ENCODE measurements at places on chromosomes 2 and 18.

DNA sequence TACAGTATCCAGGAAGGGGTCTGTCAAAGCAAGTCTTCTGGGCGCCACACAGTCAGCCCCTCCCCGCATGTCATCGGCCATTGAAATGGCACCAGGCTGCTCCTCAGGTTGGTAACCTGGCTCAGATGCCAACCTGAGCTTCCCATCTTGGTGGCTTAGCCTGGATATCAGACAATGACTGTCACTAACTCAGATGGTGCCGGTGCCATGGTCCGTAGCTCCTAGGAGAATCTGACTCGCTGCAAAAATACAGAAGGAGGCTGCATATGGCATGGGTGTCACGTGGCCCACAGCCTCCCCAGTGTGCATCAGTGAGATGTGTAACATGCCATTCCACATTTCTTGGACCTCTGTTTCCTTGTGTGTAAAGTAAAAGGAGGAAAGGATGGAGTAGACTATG, 3.2 kb downstream of the NOSTRIN start:
- DNase-seq, result no peak

DNA sequence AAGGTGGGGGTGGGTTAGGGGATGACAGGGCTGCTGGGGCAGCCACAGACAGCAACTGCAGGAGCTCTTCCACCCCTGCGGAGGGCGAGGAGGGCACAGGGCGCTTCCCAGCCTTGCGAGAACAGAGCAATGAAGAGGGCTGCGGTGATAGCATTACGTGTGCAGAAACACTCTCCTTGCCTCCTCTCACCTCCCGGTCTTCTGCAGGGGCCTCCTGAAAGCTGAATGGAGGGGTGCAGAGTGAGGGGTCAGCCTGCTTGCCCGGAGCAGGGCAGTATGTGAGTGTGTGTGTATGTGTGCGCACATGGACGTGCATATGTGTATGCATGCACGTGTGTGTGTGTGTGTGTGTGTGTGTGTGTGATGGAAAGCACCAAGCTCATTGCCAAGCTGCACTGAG, 29.5 kb upstream of the IL1R2 start:
- DNase-seq, result no peak

DNA sequence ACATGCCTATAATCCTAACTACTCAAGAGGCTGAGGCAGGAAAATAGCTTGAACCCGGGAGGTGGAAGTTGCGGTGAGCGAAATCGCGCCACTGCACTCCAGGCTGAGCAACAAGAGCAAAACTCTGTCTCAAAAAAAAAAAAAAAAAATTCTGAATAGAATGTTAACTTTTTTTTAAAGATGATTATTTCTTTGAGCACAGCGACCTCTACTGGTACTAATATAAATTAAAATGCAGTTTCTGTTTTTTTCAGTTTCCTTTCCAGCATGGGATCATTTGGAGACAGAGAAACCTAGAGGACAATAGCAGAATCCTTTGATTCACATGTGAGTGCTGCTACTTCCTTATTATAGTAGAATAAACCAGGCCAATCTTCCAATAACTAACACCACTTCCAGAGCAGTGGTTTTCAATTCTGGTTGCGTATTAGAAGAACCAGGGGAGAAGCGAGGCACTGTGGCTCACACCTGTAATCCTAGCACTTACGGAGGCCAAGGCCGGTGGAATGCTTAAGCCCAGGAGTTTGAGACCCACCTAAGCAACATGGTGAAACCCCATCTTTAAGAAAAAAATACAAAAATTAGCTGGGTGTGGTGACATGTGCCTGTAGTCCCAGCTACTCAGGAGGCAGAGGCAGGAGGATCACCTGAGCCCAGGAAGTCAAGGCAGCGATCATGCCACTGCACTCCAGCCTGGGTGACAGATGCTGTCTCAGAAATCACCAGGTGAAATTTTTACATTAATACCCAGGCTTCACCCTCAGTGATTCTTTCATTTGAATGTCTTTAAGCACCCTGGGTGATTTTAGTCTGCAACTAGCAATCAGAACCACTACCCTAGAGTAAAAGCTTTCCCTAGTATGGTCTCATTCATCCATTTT, 10.1 kb downstream of the SRSF7 start:
- DNase-seq, result no peak

DNA sequence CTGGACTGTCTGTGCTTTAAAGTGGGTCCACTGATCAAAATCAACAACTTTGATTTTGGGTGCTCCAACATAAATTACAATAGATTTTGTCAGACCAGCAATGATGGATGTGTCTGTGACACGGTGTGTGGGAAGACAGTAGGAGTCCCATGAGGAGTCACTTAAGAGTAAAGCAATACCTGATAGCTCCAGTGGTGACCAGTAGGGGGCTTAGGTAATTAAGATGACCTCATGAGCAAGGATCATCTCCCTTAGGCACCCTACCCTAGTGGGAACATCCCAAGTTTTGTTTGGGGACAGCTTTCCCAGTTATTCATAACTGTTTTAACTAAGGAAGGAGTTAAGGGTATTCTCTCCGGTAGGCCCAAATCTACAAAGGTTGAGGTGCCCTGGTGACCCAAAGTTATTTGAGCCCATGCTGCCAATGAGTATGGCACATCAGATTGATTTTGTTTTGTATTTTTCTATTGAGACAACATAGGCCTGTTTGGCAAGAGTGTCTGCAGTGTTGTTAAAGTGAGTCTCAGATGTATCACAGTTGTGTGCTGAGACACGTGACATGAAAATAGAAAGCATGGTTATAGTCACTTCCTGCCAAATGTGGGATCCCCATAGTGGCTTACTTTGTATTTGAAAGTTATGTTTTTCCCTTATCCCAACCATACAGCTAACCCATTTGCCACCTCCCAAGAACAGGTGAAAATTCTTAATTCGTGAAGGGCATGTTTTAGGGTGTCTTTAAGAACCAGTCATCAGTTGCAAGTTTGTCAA, 1337.6 kb upstream of the SLC39A10 start:
- no peak for DNase-seq

GRCh38 chr18:63095768-63096167, 223.8 kb downstream of the BCL2 start:
- no peak for DNase-seq

DNA sequence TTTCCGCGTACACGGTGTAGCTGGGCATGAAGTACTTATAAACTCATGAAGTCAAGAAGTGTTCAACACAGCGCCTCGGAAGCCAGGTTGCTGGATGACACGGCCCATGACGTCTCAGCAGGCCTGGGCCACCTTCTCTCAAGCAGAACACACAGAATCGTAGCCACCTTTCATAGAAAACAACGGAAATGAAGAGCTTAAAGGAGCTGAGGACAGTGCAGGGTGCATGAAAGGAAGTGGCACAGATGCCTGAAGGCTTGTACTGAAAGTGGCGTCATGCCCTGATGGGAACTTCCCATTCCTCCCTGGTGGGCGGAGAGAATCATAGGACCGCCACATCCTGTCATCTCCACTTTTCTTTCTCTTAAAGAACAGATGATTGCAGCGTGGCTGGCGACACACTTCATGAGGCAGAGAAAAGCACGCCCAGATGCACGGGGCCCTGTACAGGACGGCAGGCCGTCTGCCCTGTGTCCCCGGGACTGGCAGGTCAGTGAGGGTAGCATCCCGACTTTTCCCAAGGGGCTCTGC, 31.1 kb downstream of the HDAC4 start:
- DNase-seq, result no peak

- DNase-seq, result no peak
Measured at GRCh38 chr2:144477281-144477956, 42.5 kb downstream of the ZEB2 start.

DNA sequence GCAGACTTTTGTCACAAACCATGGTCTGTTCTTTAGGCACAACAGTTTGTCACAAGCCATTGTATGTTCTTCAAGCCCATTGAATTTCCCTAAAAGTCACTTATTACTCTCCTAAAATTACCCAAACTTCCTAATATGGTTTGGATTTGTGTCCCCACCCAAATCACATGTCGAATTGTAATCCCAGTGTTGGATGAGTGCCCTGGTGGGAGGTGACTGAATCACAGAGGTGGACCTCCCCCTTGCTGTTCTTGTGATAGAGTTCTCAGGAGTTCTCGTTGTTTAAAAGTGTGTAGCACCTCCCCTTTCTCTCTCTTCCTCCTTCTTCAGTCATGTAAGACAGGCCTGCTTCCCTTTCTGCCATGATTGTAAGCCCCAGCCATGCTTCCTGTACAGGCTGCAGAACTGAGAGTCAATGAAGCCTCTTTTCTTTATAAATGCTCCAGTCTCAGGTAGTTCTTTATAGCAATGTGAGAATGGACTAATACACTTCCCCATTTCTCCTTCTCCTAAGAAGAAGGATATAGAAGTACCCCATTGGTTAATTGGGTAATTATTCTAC, 11.2 kb upstream of the GYPC start:
- DNase-seq, result no peak

- DNase-seq, result no peak
Measured at GRCh38 chr2:209808521-209808920, 36.9 kb downstream of the UNC80 start.

DNA sequence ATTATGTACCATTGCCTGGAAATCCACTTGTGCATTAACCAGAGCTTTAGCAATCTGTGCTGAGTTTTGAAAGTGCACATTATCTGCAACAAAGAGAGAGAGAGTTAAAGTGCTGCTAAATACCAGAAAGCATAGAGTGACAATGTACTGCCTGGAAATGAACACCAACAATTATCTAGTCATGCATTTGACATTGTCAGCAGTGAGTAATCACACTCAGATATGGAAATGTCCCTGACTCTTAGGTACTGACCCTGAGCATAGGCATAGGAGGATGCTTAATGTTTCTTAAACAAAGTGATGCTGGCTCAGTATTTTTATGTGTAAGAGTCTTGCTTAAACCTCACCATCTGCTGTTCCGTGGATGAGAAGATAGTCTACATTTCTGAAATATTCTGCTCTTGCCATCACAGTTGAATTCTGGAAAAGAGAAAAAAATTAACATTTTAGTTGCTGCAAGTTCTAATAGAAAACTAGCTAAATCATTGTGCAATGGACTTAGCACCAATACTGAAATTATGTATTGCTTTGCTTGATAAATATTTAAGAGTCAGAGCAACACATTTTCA, 20.8 kb upstream of the GCG start:
- DNase-seq, result no peak

GRCh38 chr2:105584435-105585010, 160.2 kb upstream of the NCK2 start:
- no peak for DNase-seq

GRCh38 chr18:10045296-10045891, 131.6 kb downstream of the VAPA start:
- DNase-seq, result no peak

DNA sequence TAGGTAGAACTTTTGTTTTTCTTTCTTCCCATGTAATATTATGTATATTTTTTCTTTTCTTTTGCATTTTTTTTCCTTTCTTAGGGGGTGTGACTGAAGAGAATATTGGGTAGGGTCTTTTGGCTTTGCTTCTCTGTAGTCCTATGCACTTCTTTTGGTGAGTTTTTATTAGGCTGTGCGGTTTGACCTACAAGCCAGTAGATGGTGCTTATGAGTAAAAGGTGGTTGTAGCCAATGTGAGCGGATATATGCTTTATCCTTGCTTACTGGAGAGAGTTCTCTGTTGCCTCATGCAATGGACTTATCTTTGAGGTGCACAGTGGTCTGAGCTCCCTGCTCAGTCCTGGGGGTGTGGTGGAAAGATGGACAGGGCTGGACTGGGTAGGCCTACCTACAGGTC, 52.7 kb downstream of the DSEL start:
- DNase-seq, result no peak

DNA sequence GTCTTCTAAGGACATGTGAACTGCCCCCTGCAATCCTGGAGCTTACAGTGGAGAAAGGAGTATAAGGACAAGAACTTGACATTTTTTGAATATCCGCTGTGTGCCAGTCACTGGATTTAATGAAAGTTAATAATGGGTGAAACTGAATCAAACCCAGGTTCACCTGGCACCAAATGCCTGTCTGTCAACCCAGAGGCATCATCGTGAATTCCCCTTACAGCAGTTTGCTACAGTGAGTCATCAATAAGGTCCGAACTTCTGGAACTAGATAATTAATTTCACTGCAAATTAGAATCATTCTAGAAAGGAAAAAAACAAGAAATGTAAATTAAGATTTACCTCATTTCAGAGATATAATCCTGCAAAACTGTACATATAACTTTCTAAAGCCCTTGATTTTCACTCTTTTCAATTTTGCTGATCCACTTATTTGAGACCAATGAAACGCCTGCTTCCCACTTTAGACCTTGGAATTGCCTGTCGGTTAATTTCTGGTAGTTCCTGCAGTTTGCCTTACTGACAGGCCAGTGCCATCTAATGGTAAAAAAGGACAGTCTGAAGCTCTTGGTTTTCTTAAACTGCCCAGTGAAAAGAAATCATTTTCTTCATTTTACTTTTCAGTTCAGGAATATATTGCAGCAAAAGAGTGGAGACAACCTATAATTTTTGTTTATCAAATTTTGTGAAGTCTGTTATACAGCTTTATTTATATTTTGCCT, 8.2 kb downstream of the DSG2 start:
- no peak for DNase-seq

GRCh38 chr2:207086136-207086535, 79.6 kb downstream of the KLF7 start:
- DNase-seq, result no peak

DNA sequence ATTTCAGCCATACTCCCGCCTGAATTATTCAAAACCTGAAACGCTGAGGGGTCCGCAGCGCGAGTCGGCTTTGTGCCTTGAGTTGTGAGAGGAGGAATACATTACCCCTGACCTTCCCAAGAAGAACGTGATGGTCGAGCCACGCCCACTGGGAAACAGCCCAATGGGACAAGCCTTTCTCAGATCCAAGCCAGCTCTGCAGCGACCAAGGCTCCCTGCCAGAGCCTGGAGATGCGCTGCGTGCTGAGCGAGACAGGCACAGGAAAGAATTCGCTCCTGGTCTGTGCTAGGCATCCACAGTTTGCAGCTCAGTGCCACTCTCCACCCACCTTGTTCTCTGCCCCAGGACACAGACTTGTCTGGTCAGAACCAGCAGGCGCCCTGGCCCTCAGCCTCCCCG, 74.1 kb upstream of the GLI2 start:
- DNase-seq, result peak; percentile 68

GRCh38 chr18:39019989-39020388, 1454.4 kb upstream of the CELF4 start:
- DNase-seq, result no peak

DNA sequence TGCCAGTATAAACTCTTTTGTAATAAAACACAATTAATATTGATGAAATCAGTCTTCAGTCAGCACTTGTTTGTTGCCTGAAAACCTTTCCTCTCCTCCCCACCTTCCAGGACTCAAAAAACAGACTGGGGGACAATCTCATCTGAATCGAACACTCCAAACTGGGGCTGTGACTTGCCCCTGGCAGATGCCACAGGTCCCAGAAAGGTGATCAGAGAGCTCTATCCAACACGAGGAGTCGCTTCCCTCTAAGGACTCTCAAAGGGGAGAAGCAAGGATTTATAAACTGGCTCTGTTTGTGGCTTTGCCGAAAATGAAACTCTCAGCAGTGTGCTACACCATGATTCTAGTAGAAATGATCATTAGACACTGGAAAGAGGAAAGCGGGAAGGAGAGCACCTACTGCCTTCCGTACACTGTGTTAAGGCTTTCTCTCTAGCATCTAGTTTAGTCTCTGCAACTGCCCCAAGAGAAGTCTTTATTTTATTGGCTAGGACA, 199.2 kb downstream of the TGIF1 start:
- no peak for DNase-seq

GRCh38 chr18:48828194-48828545, 122.6 kb downstream of the SMAD7 start:
- no peak for DNase-seq

- no peak for DNase-seq
Measured at GRCh38 chr2:241269707-241270520, 45.6 kb downstream of the HDLBP start.
